ENCODE measurements at places on chromosomes 12 and 14.

GRCh38 chr14:66135831-66136230 is 350.3 kb upstream of the CCDC196 start:
- no peak for DNase-seq

DNA sequence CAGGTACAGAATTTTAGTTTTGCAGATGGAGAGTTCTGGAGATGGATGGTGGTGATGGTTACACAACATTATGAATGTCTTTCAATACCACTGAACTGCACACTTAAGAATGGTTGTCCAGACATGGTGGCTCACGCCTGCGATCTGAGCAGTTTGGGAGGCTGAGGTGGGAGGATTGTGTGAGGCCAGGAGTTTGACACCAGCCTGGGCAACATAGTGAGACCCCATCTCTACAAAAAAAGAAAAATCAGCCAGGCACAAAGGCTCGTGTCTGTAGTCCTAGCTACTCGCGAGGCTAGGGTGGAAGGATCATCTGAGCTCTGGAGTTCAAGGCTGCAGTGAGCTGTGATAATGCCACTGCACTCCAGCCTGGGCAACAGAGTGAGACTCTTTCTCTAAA is 8.1 kb upstream of the USP30 start:
- no peak for DNase-seq

DNA sequence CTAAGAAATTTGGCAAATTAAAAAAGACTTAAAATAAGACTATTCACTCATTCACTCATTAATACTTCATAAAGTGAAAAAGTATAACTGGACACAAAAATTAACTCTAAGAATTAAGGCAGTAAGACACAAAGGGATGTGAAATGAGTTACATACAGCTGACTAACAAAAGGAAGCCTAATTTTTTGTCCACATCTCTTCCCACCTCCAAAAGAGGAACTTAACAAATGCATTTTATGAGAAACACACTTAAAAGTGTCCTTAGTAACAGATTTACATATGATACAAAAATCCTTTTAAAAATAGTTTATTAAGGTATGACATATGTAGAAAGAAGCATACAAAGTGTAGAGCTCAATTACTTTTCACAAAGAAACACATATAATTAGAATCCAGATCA is 88.9 kb downstream of the NUMB start:
- DNase-seq, result no peak

GRCh38 chr12:65868133-65868705 is 43.9 kb downstream of the HMGA2 start:
- DNase-seq, result no peak

DNA sequence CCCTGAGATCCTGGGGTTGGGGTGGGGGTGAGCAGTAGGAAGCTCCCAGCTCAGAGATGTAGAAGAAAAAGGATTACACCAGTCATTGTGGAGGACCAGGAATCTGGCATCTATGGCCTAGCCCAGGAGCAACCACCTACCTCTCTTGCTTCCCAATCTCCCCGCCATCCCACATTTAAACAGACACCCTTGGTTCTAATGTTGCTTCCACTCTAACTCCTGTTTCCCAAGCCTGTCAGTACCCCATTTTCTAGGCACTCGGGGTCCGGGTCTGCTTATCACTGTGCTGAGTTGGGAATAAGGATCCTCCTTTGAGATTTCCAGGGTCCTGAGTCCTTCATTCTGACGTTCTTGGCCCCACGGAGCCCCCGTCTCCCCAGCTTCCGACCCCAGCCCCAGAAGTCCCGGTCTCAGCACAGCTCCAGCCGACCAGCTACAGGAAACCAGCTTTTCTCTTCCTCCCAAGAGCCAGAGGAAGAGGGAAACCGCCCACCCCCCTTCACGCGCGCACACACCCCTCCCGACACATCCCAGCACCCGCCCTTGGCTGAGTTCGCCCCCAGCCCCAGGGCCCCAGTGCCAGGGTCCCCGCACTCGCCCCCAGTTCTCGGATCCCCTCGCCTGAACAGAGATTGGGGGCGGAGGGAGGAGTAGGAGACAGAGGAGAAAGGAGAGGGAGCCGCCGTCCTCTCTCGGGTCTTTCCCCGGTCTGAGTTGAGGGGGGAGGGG is 1.2 kb downstream of the ITGA5 start:
- DNase-seq, result peak; percentile 47

- DNase-seq, result peak; percentile 48
These were observed 56.0 kb downstream of the ISCA2 start for GRCh38 chr14:74549588-74549987.

DNA sequence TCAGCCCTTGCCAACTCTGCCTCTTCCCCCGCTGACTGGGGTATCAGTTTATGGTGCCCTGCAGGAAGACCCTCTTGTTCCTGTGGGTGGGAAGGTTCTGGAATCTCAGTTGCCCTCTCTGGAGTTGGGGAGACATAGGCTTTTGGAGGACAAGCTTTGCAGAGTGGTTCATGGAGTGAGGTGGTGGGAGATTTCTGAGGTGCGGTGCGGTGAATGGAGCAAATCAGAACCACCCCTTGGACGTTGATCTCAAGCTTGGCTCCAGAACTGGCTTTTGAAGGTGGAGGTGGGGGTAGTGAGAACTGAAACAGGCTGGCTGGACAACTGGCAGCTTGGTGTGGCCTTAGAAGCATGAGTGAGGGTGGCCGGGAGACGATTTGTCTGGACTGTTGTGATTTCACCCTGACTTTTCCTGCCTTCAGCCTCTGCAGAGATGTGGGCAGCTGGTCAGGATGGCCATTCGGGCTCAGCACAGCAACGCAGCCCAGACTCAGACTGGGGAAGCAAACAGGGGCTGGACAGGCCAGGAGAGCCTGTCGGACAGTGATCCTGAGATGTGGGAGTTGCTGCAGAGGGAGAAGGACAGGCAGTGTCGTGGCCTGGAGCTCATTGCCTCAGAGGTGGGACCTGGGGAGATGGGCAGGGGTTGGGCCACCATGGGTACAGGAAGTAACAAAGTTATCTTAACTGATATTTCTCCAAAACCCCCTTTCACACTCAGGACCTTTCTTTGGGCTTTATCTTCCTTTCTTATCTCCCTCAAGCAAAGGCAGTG is 1.1 kb downstream of the SHMT2 start:
- DNase-seq, result no peak

DNA sequence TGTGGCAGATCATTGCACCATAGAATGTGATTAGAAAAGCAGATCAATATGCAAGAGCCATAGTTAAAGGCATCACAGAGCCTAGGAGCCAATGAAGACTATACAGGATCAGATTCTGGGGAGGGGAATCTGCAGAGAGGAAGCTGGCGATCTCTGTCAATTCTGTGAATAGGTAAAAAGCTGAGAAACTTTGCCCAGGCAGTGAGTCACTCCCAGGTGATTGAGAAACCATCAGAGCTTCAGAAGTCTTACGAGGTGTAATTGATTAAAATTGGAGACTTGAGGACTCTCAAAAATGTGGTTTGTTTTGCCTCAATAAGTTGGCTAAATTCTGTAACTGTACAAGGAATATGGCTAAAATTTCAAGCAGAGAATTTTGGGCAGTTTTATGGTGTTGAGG is 41.7 kb upstream of the TSPAN11 start:
- DNase-seq, result no peak

- DNase-seq, result peak; percentile 76
These were observed 116.3 kb upstream of the VASH1 start for GRCh38 chr14:76644855-76645518.

GRCh38 chr12:104632724-104633201 is 176.0 kb downstream of the CHST11 start:
- peak; percentile 26 for DNase-seq

DNA sequence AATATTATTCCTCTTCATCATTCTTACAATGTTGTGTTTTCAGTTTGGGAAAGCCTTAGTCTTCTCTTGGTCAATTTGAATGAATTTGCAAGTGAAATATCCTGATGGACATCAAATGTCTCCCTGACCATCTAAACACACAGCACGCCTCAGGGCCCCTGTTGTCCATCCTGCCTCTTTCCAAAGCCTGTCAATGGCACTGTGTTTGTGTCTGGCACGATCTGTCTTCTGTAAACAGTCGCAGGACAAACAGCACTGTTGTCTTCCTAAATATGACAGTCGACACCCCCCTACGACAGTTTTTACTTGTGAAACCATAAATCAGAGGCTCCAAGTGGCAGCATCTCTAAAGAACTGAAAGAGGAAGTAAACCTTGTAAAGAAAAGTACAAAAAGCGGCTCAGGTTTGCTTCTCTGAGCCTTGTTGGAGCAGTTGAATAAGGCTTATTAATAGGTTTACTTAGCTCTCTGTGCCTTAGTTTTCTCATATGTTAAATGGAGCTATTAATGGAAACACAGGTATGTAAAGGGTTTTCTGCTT is 285.8 kb downstream of the NRXN3 start:
- DNase-seq, result no peak

GRCh38 chr14:29353513-29353912 is 574.1 kb downstream of the PRKD1 start:
- no peak for DNase-seq

GRCh38 chr14:100018482-100018881 is 46.7 kb upstream of the EVL start:
- no peak for DNase-seq

DNA sequence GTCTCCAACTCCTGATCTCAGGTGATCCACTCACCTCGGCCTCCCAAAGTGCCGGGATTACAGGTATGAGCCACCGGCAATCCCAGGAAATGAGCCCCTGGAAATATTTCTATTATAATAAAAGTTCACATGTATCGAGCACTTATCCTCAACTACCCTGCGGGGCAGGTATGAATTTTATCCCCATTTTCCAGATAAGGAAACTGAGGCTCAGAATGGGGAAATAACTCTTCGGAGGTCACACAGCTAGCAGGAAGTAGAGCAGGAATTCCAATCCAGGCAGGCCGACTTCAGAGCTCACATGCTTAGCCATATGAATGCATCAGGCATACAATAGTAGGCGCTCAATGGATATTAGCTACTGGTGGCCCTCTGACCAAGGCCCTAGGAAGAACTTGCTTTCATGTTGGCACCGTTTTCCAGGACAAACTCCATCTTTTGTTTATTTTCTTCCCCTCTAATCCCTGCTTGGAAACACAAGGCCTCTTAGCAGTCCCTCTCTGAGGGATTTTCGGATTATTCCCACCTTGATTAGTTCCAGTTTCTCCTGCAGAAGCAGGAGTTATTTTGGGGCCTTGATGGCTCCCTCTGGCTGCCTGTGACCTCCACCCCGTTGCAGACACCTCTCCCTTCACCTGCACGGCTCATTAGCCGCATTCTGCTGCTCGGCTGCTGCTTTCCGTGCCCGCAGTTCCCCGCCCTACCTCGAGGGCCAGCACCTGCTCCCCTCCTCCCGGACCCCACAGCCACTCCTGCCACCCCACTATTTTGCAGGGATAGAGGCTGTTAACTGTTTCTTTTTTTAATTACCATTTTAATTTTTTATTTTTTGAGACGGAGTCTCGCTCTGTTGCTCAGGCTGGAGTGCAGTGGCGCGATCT is 18.7 kb upstream of the POP5 start:
- DNase-seq, result peak; percentile 50

DNA sequence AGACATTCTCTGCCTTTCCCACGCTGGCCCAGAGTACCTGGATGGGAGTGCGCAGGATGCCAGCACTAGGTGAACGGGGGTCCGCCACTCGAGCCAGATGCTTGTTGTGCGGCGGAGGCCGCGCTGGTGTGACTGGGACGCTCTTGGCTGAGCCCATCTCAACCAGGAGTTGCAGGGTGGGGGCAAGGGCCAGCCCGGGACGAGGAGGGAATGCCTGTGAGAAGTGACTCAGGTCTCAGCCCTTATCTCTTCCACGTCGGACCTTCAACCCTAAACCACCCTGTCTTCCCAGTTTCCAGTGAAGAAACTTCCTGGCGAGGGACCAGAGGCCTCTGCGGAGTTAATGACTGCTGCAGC is 312 bp downstream of the CDCA3 start:
- no peak for DNase-seq

All from NCI-H82 (cell line).